ENCODE measurements at places on chromosomes 2 and 18. TPM values are rescaled to one million over a fixed set of nuclear protein-coding genes. Genes with fewer than 3 reads are reported as not detected.

RBM44 gene
- 0.69 TPM for total RNA-seq

USP14 gene
- 90.8 TPM for total RNA-seq

KCNF1 gene
- total RNA-seq, result not detected

BMP10 gene
- not detected for total RNA-seq

IL36B gene
- not detected for total RNA-seq

PID1 gene
- not detected for total RNA-seq

MRPS9 gene
- total RNA-seq, result 38.2 TPM

TUBA4A gene
- total RNA-seq, result 219 TPM

AQP12B gene
- total RNA-seq, result not detected

IL36RN gene
- total RNA-seq, result not detected

STRN gene
- 22.3 TPM for total RNA-seq

FBXO48 gene
- total RNA-seq, result 2.3 TPM

SRBD1 gene
- total RNA-seq, result 19.3 TPM

LOXHD1 gene
- 0.05 TPM for total RNA-seq

GLI2 gene
- total RNA-seq, result not detected

YES1 gene
- 17.0 TPM for total RNA-seq

SLC4A3 gene
- total RNA-seq, result not detected

CCDC68 gene
- total RNA-seq, result not detected

CKAP2L gene
- total RNA-seq, result 46.1 TPM

NOSTRIN gene
- not detected for total RNA-seq

TLX2 gene
- total RNA-seq, result 0.94 TPM

DLX2 gene
- total RNA-seq, result not detected

TEKT4 gene
- not detected for total RNA-seq

PLCD4 gene
- 0.51 TPM for total RNA-seq

ECEL1 gene
- total RNA-seq, result not detected

DNER gene
- total RNA-seq, result not detected

ZSWIM2 gene
- not detected for total RNA-seq
